ENCODE measurements at places on chromosomes 6 and 20. TPM values are rescaled to one million over a fixed set of nuclear protein-coding genes. Genes with fewer than 3 reads are reported as not detected.

NFYA gene
- polyA plus RNA-seq, result 19.1 TPM

HLA-B gene
- 6,901 TPM for polyA plus RNA-seq

VWA7 gene
- 2.6 TPM for polyA plus RNA-seq

CYP39A1 gene
- not detected for polyA plus RNA-seq

PIGT gene
- polyA plus RNA-seq, result 69.3 TPM

ZC3H12D gene
- 8.2 TPM for polyA plus RNA-seq

HTR1E gene
- polyA plus RNA-seq, result not detected

POM121L2 gene
- polyA plus RNA-seq, result not detected

PAX1 gene
- not detected for polyA plus RNA-seq

SLCO4A1 gene
- 3.4 TPM for polyA plus RNA-seq

BTNL2 gene
- not detected for polyA plus RNA-seq

HRH3 gene
- not detected for polyA plus RNA-seq

MLN gene
- polyA plus RNA-seq, result not detected
